ENCODE measurements at places on chromosomes 12 and 14.
A peak's percentile ranks its signal among the peaks of the same experiment; 100 is the strongest.

DNA sequence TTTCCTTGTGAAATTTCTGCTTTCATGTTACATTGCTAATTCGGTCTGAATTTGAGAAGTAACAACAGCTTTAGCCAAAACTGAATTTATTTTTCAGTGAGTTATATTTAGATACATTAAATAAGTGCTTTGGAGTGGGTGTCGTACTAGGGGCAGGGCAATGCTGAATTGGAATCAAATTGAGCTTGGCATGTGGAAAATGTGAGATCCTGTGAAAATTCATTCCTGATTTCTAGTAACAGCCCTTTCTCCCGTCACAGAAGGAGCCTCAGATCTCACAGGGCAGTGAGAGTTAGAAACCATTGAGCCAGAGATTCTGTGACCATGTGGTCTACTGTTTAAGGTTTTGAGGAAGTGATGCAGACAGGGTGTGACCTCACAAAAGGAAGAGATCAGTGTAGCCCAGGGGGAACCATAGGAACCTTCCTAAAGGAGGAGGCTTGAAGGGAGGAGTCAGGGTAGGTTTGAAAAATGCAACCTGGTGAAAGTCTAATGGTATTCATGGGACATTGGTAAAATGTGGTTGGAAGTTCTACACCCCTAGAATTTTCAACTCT, 1136.8 kb downstream of the AACS start:
- DNase-seq = no peak

DNA sequence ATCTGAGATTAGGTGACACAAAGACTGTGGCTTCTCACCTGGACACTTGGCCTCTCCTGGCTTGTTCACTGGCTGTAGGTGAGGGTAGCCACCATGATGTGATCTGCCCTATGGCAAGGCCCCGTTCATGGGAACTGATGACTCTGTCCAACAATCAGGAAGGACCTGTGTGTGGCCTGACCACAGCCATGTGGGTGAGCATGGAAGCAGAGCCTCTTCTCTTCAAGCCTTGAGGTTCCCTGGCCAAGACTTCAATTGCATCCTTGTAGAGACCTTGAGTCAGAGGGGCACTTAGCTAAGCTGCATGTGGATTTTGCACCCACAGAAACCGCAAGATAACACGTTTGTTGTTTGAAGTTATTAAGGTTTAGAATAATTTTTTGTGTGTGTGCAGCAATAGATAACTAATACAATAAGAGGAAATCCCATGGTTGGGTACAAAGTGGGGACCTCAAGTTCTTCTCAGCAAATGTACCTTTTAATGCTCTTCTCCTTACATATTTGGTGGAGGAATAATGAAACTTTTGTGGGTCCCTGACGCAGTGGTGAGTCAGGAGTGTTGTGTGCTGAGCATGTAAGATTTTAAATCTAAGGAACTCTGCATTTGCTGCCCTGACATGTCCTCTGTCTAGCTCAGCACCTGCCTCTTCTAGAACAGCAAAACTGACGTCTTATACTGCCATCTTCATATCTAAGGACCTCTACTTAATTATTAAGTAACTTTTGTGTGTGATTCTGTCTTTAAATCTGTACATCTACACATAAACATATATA, 27.5 kb upstream of the PLEKHG7 start:
- no peak for DNase-seq

- DNase-seq = no peak
Observed at GRCh38 chr12:54661048-54661447, 12.9 kb upstream of the DCD start.

- DNase-seq = no peak
Observed at GRCh38 chr12:80815351-80815750, 98.6 kb downstream of the MYF5 start.

DNA sequence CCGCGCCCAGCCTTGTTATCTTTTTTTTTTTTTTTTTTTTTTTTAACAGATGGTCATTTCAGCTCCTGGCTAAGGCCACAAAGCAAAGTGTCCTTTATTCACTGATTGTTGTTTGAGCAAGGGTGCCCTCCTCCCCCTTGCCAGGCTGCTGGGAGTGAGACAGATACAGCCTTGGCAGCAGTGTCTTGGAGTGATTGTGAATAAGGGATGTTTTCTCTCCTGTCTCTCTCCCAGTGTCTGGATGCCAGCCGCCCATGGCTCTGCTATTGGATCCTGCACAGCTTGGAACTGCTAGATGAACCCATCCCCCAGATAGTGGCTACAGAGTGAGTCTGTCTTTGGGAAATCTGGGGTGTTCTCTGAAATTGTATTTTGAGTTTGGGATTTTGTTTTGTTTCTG, 28.7 kb downstream of the FNTB start:
- DNase-seq = no peak

- DNase-seq = no peak
Observed at GRCh38 chr12:84128117-84128991, 784.2 kb downstream of the SLC6A15 start.

- no peak for DNase-seq
Observed at GRCh38 chr14:74892745-74893144, 11.0 kb downstream of the DLST start.

GRCh38 chr14:86708846-86709339, 1178.9 kb downstream of the FLRT2 start:
- DNase-seq = no peak

DNA sequence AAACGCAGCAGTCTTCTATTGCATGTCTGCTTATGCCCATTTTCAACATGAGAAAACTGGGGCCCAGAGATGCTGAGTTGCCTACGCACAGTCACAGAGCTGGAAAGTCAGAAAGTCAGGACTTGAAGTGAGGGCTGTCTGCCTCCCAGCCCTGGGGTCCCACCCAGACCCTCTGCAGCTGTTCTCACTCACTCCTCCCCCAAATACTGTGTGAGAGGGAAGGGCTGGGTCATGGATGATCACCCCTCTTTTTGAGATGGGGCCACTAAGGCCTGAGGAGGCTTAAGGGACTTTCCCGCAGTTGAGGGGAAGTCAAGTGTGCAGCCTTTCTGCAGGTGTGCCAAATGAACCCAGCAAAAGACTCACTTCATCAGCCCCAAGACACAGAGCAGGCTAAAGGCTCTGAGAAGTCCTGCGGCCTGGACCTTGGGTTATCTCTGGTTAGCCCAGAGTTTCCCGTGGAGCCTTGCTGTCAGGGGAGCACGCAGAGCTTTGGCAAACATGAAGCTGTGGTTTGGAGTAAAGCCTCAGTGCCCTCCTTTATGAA, 18.7 kb downstream of the DTX1 start:
- no peak for DNase-seq

- DNase-seq = peak; percentile 89
Observed at GRCh38 chr12:100266585-100266834, 369 bp downstream of the DEPDC4 start.

DNA sequence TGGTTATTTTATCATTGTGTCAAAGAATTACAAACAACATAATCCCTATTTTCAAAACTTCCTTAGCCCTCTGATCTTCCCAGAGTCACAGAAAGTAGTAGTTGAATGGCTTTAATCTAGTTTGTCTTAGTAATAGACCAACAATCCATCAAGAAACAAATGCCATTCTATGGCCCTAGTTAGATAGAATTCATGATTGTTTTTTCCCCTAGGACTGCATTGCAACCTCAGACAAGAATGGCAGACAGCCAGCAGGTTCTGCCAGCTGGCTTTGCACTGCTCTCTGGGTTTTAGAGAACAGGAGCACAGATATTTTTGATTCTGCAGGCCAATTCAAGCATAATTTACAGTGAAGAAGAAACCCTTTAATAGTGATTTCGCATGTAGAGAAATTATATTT, 33.8 kb downstream of the SYT1 start:
- no peak for DNase-seq

DNA sequence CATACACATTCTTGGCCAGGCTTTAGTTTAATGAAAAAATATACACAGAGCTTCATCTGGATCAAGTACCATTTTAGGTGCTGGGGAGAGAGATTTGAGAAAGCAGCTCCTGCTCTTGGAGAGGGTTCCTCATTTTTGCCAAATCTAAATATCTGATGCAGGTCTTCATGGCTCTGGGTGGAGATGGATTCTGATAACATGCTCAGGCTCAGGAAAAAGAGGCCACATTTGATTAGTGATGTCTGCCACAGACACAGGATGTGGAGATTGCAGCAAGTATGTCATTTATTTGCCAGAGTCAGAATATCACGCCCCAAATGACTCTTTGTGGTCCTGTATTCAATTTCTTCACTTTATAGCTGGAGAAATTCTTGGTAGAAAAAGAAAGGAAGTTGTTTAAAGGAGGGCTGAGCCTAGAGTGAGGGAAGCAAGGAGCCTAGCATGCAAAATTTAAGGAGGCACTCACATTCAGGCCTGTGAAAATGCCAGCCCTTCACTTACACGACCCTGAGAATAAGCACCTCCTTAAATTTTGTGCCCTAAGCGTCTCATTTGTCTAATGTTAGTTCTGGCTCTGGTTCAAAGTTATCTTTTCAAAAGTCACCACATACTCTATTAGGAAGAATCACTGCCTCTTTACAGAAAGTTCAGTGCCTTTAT, 492.9 kb upstream of the TBX3 start:
- DNase-seq = no peak
